NCI-H446 (cell line): ENCODE measurements at places on chromosomes 7 and 10.

GRCh38 chr7:568031-568951 is 48.6 kb upstream of the PDGFA start:
- DNase-seq: no peak

DNA sequence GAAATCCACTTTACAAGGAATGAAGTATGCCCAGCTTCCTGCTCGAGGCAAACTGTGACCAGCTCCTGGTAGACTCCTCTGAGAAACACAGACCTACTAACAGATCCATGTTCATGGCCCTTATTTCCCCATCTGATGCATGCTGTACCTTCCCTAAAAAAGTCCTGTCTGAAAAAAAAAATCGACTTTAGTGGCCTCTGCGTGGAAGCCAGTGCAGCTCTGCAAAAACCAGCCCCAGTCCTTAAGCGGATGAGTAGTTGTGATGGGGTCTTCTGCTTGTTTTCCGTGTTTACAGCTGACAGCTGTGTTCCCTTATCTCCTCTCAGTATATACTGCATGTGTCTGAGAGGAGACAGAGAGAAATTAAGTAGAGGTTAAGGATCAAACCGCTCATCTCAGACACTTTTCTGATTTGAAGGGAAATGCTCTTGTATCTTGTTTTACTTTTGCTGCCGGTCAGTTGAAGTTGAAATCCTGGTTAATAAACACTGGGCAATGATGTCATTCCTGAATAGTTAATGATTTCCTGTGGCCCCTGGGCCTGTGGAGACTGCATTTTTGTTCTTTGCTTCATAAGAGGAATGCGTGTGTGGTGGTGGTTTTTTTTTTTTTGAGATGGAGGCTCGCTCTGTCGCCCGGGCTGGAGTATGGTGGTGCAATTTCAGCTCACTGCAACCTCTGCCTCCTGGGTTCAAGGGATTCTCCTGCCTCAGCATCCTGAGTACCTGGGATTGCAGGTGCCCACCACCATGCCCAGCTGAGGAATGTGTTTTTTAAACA is 67.6 kb downstream of the DOCK1 start:
- no peak for DNase-seq

GRCh38 chr7:64863969-64864368 is 39.1 kb upstream of the ZNF273 start:
- no peak for DNase-seq

GRCh38 chr10:75616076-75616475 is 184.7 kb downstream of the LRMDA start:
- no peak for DNase-seq

- no peak for DNase-seq
Measured at GRCh38 chr7:26329520-26330255, 38.0 kb downstream of the SNX10 start.

- no peak for DNase-seq
Measured at GRCh38 chr10:86540016-86540415, 18.4 kb upstream of the WAPL start.

- DNase-seq: no peak
Measured at GRCh38 chr10:36778651-36779050, 346.7 kb upstream of the ANKRD30A start.

- no peak for DNase-seq
Measured at GRCh38 chr10:113128450-113129070, 178.5 kb downstream of the TCF7L2 start.

DNA sequence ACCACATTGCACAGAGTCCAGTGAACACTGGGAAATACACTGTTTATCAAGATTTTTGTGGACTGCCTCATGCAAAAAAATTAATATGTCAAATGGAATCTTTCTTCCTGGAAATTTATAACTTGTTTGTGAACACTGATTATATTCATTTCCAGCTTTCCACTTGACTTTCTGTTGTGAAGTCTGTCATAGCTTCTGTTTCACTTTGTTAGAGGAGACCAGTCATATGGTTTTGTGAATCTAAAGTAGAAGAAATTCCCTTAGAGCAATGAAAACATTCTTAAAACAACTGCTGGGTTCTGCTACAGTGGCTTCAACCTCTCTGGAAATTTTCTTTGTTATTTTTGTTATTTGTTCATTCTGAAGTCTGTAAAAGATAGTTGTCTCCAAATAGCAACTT is 349.5 kb upstream of the NFE2L3 start:
- DNase-seq: no peak

DNA sequence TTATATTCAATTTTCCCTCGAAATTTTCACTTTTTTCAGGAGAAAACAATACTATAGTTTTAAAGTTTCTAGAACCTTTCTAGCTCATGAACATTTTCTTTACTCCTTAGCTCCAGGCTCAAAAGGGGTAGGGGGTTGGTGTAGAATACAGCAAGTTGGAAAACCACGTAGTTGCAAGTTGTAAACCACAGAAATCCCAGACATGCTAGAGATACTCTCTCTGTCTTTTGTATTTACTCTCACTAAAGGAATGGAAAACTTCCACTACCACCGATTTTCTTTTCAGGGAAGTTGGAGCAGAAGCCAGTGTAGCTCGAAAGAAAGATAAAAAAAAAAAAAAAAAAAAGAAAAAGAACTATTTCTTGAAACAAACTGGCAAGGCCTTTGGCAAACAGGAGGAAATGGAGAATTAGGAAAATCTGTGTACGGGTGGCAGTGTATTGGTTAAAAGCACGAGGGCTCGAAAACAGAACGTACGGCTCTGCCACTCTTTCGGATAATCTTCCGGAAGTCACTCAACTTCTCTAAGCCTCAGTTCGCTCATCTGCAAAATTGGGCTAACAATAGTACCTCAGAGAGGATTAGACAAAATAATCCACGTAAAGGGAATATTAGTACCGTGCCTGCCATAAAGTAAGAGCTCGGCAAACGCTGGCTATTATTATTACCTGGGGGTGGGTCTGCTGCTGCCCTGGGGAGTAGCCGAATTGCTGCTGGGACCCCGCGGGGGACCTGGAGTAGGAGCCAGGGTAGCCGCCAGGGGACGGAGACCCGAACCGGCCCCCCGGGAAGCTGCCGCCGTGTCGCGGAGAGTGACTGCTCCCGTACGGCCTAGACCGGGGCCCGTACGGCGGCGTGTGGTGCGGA is 628 bp downstream of the MPLKIP start:
- DNase-seq: no peak

DNA sequence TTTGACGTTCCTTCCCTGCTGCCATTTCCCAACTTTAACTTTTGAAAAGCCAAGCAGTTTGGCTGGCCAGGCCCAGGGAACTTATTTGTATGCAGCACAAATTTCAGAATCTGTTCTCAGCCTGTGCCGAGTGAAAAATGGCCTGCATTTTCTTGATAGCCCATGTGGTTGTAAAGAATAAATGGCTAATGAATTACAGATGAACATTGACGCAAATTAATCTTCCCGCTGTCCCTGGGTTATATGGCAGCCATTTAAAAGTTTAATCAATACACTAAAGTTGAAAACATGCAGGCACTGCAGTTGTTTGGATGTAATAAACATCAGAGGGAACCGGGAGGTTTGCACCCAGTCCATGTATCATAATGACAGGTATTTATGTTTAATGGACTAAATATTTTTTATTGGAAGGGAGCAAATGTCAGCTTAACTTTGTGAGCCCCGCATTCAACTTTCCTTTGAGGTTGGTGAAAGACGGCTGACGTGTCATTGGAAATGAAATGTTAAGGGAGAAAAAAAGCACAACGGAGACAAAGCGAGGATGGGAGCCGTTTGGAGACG is 1092.4 kb downstream of the LRMDA start:
- no peak for DNase-seq

- no peak for DNase-seq
Measured at GRCh38 chr7:28338041-28338440, 74.3 kb upstream of the CREB5 start.

DNA sequence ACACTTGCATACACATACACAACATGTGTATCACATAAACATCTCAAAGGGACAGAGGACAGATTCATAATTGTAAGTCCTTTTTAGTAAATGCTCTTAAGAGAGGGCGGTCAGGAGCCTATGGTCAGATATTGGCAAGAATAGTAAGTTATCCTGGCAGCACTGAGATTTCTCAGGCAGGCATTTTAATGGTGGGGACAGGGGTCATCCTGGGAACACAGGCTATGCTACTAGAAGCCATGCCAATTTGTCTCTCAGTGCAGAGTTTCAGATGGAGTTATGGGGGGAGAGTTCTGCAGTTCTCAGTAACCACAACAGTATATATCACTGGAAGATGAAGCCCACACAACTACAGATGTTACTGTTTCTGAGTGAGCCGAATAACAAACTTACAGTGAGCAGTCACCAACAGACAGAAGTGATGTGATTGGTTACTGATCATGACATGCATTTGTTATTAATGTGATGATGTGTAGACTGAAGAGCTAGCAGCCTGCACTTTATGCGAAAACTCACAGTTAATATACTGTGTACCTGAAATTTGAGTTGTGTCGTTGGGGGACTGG is 16.4 kb downstream of the ZNF487 start:
- no peak for DNase-seq

GRCh38 chr7:47771336-47771989 is 176.8 kb downstream of the PKD1L1 start:
- no peak for DNase-seq

GRCh38 chr7:128791972-128792327 is 182 bp downstream of the CCDC136 start:
- DNase-seq: no peak

DNA sequence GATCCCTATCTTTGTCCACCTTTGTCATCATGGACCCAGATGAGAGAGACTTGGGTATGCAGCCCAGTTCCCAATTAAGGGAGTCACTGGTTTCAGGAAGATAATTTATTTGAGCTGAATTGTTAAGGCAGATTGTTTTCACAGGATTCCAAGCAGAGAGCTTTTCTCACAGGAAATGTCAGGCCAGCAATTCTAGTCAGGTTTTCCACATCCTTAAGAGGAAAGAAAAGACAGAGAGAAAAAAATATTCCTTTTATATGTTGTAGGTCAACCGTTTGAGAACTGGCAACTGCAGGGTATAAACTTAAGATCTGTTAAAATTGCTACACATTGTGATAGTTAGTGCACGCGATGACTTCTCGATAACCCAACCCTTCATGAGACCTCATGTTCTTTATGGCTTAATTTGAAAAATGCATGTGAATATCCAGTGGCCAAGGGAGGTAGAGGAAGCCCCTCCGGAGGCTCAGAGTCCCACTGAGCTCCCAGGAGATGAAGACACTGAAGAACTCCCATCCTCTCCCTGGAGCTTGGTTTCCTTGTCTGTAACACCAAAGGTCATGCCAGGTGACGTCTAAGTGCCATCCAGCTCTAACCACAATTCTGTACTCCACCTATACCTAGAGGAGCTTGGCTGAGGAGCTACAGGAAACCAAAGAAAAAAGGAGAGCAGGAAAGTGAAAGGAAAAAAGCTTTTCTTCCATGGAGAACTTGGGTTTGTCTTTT is 45.6 kb downstream of the MINDY4 start:
- DNase-seq: no peak

- no peak for DNase-seq
Measured at GRCh38 chr7:134362587-134363483, 46.1 kb upstream of the SLC35B4 start.

- peak; percentile 67 for DNase-seq
Measured at GRCh38 chr10:74418285-74418872, 267.4 kb downstream of the ADK start.

DNA sequence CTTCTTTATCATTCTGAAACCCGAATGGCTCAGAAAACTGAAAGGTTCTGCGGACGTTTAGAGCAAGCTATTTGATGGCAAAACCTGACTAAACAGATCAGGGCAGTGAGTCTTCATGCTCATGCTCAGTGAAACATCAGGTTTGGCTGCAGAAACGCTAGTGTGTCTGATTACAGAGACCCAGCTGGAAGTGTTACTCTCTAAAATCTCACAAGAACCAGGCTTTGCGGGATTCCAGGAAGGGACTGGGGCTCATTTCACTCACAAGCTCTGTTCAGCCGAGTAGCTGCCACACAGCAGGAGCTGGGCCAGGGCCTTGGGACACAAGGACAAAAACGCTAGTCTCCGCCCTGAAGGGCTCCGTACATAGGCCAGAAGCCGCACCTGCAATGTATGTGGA is 2.9 kb downstream of the PITRM1 start:
- no peak for DNase-seq

GRCh38 chr7:151756076-151756731 is 120.7 kb downstream of the PRKAG2 start:
- no peak for DNase-seq

DNA sequence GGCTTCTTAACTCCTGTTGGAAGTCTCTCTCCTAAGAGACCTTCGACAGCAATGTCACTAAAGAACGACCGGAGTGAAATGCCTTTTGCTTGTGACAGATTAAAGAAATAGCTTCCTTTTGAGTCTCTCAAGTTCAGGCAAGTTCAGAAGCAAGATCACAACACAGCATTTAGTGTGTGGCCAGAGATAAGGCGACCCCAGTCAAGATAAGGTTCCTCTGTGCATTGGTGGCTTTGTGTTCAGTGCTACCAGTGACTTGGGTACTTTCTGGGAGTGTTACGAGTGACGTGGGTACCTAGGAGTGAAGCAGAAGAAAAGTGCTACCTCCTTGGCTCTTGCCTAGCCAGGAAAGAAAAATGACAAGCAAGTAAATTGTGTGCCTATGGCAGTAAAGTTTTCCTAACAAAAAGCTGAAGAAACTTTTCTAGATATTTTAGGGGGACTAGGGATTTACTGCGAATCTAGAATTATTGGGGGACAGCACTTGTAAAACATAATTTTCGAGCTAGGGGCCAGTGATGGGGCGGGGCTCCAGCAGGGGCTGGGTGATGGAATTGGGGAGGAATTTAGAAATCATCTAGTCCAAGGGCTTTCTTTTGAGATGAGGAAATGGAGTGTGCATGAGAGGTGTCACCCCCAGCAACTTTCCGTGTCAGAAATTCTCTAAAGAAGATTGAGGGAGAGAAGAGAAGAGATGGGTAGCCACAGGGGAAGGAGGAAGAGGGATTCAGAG is 191.9 kb upstream of the LYZL2 start:
- DNase-seq: no peak

DNA sequence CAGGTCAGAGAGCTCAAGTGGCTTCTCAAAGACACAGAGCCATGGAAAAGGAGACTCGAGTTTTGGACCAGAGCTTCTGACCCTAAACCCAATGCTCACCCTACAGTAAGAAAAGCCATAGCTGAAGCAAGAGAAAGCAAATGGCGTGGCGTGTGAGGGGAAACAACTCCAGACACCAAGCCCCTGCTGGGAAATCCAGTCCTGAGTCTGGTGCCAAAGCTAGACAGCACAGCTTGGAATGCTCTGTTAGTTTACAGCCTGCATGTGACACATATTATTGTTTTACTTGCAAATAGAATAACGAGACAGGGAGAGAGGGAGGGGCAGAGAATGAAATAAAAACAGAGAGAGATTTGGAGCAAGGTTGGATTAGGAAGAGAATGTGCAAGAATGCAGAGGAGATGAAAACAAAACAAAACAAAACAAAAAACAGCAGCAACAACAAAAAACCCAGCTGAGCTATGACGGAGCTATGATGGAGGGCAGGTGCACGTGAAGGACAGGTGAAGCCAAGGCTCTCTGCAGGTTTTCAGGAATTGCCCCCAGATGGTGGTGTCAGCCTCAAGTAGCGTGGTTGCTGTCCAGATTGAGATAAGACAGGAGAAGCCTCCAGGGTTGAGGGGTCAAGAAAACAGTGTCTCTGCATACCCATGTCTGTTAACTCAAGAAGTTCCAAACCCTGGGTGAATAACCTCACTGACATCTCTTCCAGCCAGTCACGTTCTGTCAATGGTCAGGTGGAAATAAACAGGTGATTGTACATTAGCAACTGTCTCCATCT is 69.7 kb upstream of the LRRC18 start:
- no peak for DNase-seq
